Stimulated activated CD8-positive, alpha-beta memory T cell treated with anti-CD3 and anti-CD28 coated beads, Interleukin-7, amount 100 ng/mL, for 48 hours (primary cell): ENCODE measurements at places on chromosomes 11 and 22.

DNA sequence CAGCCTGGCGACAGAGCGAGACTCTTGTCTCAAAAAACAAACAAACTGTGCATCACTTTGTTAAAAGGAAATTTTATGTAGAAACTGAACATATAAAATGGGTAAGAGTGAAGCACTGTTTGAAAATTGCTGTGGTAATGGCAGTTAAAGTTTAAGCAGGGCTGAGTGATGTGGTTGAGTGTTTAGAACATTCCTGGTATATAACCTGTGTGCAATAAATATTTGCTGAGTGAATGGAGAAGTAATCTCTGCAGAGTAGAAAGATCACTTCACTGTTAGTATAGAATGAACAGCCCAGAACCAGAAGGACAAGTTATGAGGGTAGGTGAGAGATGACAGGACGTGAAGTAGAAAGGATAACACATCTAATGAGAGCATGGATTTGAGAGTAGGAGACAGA, 27.3 kb downstream of the CECR2 start:
- DNase-seq, result no peak

DNA sequence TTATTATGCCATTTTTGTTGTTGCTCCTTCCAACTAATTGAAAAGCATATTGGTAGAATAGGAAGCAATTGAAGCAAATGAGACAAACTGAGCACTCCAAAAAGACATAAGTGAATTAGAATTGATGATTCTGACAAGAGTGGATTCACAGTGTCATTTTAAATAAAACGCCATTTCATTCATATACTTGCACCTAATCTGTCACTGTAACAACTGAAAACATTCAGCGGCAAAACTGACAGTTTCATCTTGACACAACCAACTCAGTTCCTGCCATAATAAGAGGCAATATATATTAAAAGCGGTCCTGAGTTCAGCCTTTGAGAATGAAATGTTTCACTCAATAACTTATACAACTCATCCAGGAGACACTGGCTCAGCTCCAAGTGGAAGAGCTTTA, 306.8 kb downstream of the CNTN5 start:
- DNase-seq, result no peak

DNA sequence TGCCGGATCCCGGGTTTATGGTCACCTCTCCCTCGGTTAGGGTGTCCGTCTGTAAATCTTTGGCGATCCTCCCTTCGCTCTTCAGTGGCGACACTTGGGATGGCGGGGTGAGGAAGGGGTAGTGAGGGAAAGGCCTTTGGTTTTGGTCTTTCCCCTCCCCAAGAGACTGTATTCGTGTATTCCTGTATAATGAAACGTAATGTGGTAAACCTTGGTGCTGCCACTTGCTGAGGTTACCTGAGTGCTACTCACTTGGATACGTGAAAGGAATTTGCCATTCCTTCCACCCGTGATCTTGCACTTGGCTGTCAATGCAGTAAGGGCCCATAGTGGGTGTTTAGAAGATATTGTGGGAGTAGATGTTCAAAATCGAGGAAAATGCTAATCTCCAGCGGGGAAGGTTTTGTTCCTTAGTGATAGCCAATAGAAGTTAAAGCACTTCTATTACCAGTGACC, 578 bp upstream of the NUP160 start:
- no peak for DNase-seq

DNA sequence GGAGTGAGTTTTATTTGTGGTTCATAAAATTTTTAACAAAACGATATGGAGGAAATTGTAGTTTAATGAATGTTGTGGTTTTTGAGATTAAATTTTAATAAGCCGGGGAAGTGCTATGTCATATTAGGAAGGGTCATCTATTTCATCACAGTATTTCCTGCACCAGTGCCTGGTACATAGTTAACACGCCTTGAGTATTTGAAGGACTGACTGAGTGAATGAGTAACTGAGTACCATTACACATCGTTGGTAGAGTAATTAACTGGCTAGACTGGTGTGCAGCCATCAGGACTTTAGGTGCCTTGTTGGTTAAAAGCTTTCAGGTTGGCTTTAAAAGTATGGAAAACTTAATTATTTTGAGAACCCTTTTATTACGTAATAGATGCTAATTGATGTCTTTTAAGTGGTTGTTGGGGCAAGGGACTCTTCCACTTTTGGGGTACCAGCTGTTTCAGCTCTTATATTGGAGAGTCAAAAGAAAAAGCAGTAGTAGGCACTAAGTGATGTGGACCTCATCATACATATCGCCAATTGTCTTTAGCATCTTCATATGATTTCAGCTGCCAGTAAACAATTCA, 101.8 kb downstream of the DDX10 start:
- no peak for DNase-seq

GRCh38 chr11:22276535-22276934, 61.6 kb upstream of the SLC17A6 start:
- DNase-seq, result no peak

DNA sequence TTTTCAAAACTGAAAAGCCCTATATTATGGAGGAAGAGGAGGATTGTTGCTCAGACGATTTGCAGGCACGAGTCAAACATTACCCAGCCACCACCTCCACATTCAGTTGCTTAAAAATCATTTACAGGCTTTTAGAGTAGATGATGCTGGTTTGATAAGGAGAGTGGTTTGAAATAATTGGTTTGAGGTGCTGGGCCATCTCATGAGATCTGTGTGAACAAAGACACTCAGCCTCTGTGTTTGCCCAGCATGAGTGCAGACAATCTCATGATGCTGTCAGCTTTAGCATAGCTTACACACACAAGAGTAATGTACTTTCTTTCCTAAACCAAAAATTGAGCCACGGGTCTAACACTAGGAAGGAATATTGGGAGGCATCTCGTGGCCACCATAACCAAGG, 4.3 kb downstream of the SLC43A3 start:
- no peak for DNase-seq

DNA sequence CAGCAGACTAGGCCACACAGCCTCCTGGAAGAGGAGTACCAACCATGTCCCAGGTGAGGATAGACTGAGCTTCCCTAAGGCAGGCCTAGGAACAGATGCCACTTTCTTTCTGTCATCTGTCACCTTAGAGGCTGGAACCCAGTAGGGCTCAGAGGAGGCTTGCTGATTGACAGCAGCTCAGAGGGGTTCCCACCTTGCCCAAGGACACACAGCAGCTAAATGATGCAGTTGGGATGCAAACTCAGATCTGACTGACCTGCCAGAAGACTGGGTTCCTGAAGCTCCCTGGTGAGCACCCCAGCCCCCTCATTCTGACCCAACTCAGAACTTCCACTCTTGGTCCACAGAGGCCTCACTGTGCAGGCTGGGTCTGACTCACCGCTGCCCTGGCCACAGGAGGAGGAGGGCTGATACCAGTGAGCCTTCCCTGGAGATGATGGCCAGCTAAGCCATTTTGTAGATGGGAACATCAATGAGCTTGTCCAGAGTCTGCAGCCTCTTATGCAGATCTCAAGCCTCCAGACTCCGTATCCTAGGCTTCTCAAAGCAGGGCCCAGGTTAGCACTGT, 14.0 kb downstream of the CAPN5 start:
- DNase-seq, result no peak

GRCh38 chr11:108199446-108200321, 22.8 kb downstream of the NPAT start:
- DNase-seq, result no peak

- DNase-seq, result no peak
These were observed 13.8 kb downstream of the PLXNB2 start for GRCh38 chr22:50293441-50294318.

- no peak for DNase-seq
These were observed 50.7 kb upstream of the CD44 start for GRCh38 chr11:35088226-35088625.

DNA sequence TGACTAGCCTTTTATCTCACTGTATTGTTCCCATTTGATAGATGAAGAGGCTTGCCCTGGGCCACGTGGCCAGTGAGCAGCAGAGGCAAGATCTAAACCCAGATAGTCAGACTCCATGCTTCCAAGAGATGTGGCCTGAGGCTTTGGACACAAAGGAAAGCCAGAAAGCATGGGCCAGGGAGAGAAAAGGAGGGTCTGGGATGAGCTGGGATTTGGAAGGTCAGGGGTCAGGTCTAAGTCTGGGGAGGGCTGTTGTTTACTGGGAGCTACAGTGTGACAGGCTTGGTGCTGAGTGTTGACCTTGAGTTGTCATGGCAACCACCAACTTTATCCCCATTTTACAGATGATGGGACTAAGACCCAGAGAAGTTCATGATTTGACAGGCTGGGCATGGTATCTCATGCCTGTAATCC, 2.1 kb downstream of the SLC35E4 start:
- DNase-seq, result no peak
